Kasumi-1 (cell line): ENCODE measurements at places on chromosomes 16 and 17.

DNA sequence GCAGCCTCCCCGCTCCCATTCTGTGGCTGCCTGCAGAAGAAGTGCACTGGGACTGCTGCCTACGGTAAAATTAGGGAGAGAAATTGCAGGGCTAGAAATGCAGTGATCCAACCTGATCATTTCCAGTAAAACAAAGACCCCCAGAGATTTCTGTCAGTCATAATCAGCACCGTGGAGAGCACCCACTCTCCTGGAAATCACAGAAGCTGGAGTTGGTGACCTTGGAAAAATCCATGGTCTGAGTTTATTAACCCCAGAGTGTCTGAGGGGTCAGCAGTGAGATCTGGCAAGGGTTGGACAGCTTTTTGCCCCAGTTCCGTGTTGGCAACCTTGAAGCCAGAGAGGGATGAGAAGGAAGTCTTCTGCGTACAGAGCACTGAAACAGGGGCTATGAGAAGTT lies 7.8 kb downstream of the SYCE1L start:
- no peak for DNase-seq

GRCh38 chr17:5391678-5392077 lies 27.8 kb downstream of the NUP88 start:
- DNase-seq: no peak

GRCh38 chr17:51805765-51806164 lies 352.7 kb downstream of the CA10 start:
- no peak for DNase-seq

GRCh38 chr17:15462976-15463772 lies 4.2 kb downstream of the CDRT4 start:
- no peak for DNase-seq

GRCh38 chr16:17343028-17343427 lies 127.7 kb downstream of the XYLT1 start:
- DNase-seq: peak; percentile 72
